NCI-H748 treated with DMSO at 0.1 percent for 48 hours (cell line): ENCODE measurements at places on chromosomes 2 and 18.
A peak's percentile ranks its signal among the peaks of the same experiment; 100 is the strongest.

- no peak for DNase-seq
Observed at GRCh38 chr2:239095460-239096081, 247.7 kb downstream of the TWIST2 start.

DNA sequence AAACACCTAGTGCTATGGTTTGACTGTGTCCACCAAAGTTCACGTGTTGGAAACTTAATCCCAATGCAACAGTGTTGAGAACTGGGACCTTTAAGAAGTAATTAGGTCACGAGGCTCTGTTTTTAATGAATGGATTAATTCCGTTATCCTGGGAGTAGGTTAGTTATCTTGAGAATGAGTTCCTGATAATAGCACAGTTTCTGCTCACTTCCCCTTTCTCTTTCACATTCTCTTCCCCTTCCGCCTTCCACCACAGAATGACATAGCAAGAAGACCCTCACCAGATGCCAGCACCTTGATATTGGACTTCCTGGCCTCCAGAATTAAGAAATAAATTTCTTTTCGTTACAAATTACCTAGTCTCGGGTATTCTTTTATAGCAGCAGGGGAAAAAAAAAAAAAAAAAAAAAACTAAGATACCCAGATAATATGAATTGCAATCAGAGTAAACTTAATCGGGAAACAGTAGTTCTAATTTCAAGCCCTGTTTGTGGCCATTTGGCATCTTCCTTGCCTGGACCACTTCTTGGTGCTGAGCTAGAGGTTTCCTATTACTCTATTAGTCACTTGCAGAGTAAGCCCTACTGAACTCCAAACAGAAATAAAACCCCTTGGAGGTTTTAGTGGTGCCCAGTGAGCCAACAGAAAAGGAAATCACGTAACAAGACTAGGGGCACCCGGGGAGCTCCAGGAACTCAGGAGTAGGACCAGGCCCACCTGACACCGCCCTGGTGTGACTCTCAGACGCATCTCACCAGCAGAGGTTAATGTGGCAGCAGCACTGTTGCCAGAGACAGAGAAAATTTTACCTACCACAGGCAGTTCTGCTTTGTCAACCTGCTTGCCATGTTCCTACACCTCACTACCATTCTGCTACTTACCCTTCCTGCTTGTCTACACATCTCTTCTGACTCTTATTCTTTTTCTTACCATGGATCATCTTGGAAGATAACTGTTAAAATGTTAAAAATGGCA lies 147.6 kb upstream of the CAB39 start:
- DNase-seq: no peak

DNA sequence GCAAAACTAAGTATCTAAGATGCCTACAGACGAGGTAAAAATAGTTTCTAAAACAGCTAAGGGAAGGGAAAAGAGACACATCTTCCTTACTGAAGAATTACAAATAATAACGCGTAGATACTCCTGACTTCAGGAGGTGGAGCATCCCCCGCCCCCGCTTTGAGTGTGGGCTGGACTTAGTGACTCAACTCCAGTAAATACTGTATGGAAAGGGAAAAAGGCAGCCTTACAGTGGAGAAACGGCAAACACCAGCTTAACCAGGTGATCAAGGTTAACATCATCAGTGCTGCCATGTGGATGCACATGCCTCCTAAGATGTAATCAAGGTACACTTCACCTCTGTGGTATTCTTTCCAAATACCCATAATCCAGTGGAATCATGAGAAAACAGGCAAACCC lies 47.9 kb downstream of the HADHB start:
- no peak for DNase-seq

GRCh38 chr18:76454418-76454817 lies 40.6 kb downstream of the ZNF516 start:
- DNase-seq: no peak

DNA sequence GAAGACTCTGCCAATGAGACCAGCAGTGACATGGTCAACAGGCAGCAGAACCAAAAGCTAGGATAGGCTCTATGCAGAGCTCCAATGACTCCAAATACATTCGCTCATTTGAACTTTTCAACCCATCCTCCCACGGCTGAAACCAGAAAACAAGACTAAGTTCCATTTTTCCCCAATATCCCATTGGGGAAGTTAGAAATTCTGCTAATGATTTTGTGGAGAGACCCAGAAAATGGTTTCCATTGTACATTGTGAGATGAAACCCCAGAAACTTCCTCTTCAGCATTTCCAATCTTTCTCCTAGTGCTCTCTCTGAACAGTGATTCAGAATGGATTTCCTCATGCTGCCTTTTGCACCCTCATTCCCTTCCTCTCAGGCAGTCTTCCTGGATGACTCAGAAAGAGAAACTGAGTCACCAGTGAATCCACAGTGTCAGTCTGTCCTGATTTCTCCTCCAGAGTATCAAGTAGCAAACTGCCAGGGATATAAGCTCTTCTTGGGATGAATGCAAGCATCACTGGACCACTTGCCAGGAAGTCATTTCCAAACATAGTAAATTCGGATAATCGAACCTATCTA lies 467.7 kb upstream of the ID2 start:
- DNase-seq: no peak

- peak; percentile 59 for DNase-seq
Observed at GRCh38 chr2:217055624-217056023, 195.8 kb upstream of the TNP1 start.

DNA sequence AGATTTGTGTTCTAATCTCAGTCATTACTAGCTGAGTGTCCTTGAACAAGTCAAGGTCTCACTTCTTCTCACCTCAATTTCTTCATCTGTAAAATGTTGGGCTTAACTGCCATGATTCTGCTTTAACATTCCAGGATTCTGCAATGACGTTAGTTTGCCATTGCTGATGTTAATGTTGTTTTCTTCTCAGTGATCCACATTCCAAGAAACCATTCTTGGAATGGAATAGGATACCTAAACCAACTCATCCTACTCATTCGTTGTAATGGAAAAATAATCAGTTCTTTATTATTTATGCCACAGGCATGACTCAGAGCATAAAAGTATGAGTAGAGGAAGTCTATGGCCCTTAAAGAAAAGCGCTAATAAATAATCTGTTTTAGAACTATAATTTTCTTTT lies 140.2 kb upstream of the ETAA1 start:
- DNase-seq: no peak

DNA sequence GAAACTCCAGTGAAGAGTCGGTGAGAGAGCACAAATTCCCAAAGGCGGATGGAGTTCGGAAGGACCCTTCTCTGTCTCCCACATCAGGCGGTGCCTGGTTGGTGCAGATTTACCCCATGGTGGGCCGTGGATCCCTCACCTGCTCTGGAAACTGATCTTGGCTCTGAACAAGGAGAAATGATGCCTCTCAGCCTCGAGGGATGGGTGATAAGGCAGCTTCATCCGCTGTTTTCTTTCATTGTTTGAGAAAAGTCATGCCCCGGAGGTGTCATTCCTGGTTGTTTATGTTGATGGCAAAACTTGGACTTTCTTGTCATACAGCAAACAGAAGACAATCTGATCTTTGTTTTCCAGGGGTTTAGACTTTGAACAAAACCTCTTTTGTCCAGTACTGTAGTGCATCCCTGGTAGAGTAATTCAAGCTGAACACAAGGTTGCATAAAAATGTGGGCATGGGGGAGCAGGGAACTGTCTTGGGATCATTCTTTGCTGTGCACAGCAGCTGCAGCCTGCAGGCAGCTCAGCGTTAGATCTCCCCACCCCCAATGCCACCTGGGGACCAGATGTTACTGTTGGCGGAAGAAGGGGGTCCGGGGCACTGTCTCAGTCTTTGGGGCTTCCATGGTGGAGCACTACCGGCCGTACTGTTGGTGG lies 81.3 kb downstream of the NFATC1 start:
- DNase-seq: no peak
